Bronchial epithelial cell (primary cell): ENCODE measurements at places on chromosomes 5 and 9. TPM values are rescaled to one million over a fixed set of nuclear protein-coding genes. Genes with fewer than 3 reads are reported as not detected.

DNA sequence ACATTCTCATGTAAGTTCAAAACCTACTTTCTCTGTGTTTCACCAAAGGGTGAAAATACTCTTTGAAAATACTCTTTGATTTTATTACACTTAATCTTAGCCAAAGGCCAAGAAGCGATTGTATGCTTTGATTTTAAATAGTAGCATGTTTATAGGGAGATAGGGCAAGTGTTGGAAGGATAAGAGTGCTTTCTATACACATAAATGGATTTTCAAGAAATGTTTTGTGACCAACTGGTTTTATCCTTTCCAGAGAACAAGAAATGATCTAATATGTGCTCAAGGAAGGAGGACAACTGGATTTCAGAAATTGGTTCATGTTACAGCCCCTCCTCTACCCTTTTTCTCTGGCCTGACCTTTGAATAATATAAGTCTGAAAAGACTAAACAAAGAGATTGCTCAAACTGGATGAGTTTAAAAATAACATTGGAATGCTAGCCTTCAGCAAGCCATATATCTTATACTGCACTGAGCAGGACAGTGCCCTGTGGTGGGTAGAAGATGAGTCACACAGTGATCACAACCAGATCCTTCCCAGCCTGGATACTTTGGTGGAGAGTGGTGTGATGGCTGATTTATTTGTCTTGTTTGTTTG lies 13.1 kb downstream of the PALM2AKAP2 start:
- DNase-seq, result peak; percentile 85

ERCC8 gene
- total RNA-seq, result 13.1 and 27.6 TPM in 2 replicates

PCDHB11 gene
- under 0.01 and 0.26 TPM in 2 replicates for total RNA-seq

FYB1 gene
- total RNA-seq, result 0.13 and 0.26 TPM in 2 replicates

DNA sequence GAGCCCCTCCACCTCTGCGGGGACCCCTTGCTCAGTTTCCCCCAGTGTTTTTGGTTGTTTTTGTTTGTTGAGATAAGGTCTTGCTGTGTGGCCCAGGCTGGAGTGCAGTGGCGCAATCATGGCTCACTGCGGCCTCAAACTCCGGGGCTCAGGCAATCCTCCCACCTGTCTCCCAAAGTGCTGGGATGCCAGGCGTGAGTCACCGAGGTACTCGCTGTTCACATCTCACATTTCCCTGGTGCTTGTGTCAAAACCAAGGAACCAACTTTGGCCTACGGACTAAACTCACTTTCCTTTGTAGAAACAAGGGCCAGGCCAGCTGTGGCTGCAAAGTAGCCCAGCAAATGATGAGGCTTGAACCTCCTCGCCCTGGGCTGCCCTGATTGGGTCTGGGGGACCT lies 9.7 kb upstream of the AJM1 start:
- DNase-seq, result no peak

DNA sequence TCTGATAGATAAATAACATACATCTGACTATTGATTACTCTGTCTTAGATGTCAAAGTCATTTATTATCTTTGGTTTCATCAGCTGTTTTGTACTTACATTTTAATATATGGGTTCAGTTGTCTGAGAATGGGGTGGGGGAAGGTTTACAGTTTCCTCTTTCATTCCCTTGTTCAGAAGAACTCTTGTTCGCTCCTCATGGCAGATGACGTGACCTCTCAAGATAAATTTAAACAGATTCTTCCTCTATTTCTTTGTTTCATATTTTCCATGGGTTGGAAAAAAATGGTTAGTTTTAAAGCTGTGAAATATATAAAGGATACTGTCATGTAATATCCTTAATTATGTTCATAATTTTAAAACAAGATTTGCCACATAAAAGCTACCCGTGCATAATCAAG lies 61.4 kb downstream of the TSSK1B start:
- DNase-seq, result no peak

DNA sequence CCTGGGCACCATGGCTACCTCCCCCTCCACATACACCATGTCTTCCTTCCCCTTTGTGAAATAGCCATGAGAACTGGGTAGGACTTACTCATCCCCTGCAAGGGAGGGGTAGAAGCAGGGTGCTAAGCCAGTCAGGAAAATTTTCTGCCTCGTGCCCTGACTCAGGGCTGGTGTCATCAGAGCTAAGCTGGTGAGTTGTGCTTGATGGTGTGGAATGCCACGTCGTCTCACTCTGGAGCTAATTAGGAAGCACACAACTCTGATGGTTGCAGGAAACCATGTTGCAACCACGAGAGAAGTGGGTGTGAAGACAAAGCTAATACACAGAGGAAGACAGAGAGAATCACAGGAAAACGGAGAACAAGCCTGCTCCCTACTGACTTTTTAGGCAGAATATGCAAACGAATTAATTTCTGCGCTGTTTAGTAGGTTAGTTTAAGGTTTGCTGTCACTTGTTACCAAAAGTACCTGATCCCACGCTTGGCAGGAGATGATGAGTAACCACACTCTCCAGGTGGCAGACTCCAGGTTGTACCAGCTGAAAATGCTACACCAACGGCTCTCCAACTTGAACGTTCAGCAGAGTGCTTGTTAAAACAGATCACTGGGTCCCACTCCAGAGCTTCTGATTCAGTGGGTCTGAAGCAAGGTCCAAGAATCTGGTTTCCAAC lies 54.5 kb downstream of the STK10 start:
- DNase-seq, result peak; percentile 99

- DNase-seq, result peak; percentile 29
Measured at GRCh38 chr5:130138406-130139045, 234.3 kb downstream of the CHSY3 start.

GRCh38 chr5:50702615-50703366 lies 36.4 kb downstream of the PARP8 start:
- no peak for DNase-seq

GABRB2 gene
- total RNA-seq, result not detected in 2 replicates

- DNase-seq, result no peak
Measured at GRCh38 chr9:136615631-136616306, 46.9 kb upstream of the EGFL7 start.

- no peak for DNase-seq
Measured at GRCh38 chr5:1187234-1187949, 14.0 kb upstream of the SLC6A19 start.

KCTD16 gene
- total RNA-seq, result under 0.01 and 0.13 TPM in 2 replicates

DNA sequence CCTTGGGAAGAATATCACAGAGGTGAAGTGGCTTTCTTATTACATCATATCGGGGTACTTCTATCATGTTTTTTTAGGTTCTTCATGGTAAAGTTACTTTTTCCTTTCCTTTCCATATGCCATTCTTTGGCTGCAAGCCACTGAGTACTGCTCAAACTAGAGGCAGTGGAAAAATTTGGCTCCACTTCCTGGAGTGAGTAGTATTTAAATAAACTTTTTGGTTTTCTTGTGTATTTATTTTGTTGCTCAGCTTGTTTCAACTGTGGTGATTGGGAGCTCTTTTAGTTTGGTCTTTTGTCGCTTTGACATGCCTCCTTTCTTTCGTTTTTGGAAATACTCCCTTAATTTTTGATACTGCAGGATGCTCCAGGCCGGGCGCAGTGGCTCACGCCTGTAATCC lies 69.8 kb downstream of the WDR70 start:
- no peak for DNase-seq

GRCh38 chr5:150498501-150498900 lies 9.4 kb upstream of the NDST1 start:
- DNase-seq, result no peak

DNA sequence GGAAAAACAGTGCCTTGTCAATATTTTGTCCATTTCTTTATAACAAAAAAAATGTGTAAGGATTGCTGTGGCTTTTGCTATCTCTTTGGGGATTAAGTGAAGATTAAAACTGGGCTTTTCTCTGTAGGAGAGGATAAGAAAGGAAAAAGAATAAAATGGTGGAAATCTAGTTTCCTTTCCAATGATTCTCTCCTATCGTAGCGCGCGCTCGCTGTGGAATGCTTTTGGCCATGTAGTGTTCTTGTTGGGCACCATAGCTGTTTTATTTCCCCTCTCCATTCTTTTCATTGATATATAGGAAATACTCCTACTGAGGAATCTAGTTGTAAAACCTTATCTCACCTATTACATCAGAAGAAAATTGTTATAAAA lies 1.5 kb downstream of the STXBP1 start:
- DNase-seq, result no peak

DNA sequence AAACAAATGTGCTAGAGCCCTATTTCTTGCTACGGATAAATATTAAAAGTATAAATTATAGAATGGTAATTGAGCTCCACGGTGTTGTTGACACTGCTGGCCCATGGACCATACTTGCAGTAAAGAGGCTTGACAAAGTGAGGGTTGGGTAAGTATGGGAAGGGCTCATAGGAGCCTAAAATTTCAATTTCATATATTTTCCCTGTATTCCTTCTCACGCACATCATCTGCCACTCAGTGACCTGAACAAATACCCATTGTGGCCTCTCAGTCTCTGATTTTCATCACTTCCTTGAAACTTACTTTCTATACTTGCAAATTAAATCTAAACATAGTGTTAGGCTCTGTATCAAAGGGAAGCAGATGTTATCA lies 116.5 kb downstream of the PIK3R1 start:
- no peak for DNase-seq

KCNMB1 gene
- not detected in 2 replicates for total RNA-seq

FST gene
- 12.8 and 85.0 TPM in 2 replicates for total RNA-seq

- DNase-seq, result no peak
Measured at GRCh38 chr5:143182901-143183820, 220.3 kb downstream of the NR3C1 start.

DNA sequence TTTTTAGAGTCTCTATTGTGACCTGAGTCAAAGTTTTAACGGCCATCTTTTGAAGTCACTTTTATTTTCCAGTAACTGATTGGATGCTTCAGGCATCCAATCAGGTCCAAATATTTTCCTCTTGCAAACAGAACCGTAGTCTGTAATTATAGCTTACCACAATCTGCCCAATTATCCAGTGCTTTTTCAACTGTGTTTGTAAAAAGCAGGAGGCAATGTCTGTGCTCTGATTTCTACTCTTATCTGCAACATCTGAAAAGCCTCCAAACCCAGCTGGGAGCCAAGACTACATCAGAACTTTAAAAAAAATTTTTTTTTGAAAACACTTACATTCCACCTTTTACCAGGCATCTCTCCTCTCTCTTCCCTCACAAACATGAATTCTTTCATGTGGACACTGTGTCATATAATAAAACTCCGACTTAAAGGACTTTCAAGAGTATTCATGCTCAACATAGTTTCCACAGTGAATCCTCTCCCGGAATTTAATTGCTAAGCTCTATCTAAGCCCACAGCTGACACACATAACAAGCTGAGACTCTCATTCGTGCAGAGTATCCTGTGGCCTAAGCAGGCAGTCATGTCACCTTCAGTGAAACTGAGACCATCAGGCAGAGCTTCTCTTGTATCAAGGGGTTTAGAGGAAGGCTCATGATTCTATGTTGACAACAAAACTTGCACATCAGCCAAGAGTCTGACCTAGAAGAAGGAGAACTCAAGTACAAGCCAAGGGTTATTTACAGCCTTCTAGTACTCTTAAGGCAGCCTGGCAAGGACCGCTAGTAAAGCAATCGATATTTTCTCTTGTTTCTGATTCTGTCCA lies 272.7 kb downstream of the TLE1 start:
- DNase-seq, result no peak

DNA sequence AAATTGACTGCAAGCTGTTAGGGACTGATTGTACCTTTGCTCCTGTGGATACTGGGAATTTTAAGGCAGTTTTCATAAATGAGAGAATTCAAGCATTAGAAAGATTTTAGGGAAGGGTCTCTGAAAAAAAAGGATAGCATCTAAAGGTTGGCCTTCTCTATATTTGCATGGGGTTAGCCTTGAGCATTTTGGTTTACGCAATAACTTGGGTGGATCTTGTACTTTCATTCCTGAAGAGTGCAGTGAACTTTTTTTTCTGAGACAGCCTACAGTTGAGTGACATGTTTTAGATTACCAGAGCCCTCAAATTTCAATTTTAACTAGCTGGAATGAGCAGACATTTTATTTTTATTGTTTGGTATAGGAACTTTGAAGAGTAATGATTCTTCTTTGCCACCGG lies 91.6 kb upstream of the NR3C1 start:
- peak; percentile 80 for DNase-seq

GLRA1 gene
- not detected in 2 replicates for total RNA-seq

- no peak for DNase-seq
Measured at GRCh38 chr5:160325716-160326115, 13.4 kb upstream of the CCNJL start.

DNA sequence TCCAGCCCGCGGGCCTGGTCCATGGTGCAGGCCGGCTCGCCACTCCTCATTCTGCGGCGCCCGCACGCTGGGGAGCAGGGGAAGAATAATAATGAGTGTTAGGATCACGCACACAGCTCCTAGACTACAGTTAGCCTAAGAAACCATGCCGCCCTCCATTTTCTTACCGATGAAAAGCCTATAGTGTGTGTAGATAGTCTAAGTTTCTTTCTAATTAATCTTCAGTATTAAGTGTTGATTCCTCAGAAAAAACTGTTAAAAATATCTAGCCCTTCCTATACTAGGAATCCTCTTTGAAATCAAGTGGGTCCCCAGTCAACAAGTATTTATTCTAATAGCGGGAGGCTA lies 9.3 kb downstream of the ZBED3 start:
- no peak for DNase-seq

- DNase-seq, result no peak
Measured at GRCh38 chr9:129889941-129890717, 54.9 kb downstream of the USP20 start.

ZNG1A gene
- 59.9 and 78.5 TPM in 2 replicates for total RNA-seq

DNA sequence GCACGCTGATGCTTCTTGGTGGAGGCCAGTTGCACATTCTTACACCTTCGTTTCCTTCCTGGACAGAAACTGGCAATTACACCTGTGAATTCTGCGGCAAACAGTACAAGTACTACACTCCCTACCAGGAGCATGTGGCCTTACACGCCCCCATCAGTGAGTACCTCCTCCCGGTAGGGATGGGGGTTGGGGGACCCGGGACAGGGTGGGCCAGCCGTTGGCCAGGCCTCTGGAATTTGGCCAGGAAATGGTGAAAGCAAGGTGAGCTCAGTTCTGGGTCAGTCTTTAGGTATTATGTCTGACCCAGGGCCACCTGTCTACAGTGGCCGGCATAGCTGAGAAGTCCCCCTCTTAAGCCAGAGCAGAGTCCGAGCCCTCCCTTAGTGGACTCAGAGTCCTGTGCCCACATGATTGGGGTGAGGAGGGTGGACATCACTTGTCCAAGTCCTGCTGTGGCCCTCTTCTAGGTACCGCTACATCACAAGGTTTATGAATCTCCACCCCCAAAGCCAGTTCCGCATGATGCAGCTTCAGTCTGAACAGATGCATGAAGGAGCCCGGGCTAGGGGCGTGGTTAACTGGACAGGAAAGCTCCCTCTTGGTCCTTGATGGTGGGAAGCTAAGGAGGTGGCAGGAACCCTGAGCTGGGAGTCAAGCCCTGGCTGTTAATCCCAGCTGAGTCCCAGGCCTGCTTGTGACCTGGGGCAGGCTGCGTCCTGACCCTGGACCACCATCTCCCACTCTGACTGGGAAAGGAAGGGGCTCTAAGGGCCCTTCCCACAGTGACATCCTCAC lies 61.3 kb downstream of the AMBP start:
- DNase-seq, result no peak

FBLL1 gene
- total RNA-seq, result 0.77 TPM in 1 of 2 replicates, not detected in the other

GRCh38 chr9:118928722-118929121 lies 440.5 kb downstream of the BRINP1 start:
- no peak for DNase-seq

DNA sequence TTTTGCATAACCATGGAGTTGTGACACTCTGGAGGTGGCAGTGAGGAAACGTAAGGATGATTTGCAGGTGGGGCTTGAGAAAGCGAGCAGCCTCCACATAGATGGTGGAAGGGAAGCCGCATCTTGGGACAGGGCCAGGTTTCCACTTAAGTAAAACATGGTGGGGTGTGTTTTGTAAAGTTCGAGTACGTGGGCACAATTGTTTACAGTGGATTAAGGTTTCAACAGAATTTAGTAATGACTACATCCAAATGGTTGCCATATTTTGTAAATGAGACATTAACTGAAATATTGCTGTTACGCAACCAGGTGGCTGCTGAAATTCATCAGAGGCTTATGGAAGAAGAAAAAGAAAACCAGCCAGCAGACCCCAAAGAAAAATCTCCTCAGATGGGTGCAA lies 85.4 kb upstream of the IL7R start:
- DNase-seq, result peak; percentile 95
